Smooth muscle cell of the pulmonary artery (primary cell): ENCODE measurements at places on chromosomes 16 and 17. TPM values are rescaled to one million over a fixed set of nuclear protein-coding genes. Genes with fewer than 3 reads are reported as not detected.

PLCG2 gene
- total RNA-seq: 0.07 and 1.2 TPM in 2 replicates

YBX2 gene
- total RNA-seq: 0.07 TPM in 1 of 2 replicates, not detected in the other

NLE1 gene
- total RNA-seq: 14.6 and 19.9 TPM in 2 replicates

KLHL10 gene
- 0.20 and 0.26 TPM in 2 replicates for total RNA-seq

KRT40 gene
- total RNA-seq: not detected in 2 replicates

SMIM36 gene
- not detected in 2 replicates for total RNA-seq

CTF1 gene
- total RNA-seq: 4.0 and 5.1 TPM in 2 replicates

GNG13 gene
- total RNA-seq: not detected in 2 replicates

KREMEN2 gene
- not detected in 2 replicates for total RNA-seq

CD300A gene
- total RNA-seq: not detected in 2 replicates

VAT1L gene
- total RNA-seq: 0.13 and 0.17 TPM in 2 replicates

SLC52A1 gene
- total RNA-seq: 0.07 and 0.13 TPM in 2 replicates

TP53TG3C gene
- not detected in 2 replicates for total RNA-seq

SPNS2 gene
- 0.13 and 0.40 TPM in 2 replicates for total RNA-seq

MYH1 gene
- not detected in 2 replicates for total RNA-seq

SRR gene
- total RNA-seq: 12.9 and 19.5 TPM in 2 replicates

RMI2 gene
- 1.7 and 4.0 TPM in 2 replicates for total RNA-seq
